ENCODE measurements at places on chromosomes 1 and 21.

GRCh38 chr1:182183606-182184005, 122.1 kb upstream of the ZNF648 start:
- DNase-seq: no peak

DNA sequence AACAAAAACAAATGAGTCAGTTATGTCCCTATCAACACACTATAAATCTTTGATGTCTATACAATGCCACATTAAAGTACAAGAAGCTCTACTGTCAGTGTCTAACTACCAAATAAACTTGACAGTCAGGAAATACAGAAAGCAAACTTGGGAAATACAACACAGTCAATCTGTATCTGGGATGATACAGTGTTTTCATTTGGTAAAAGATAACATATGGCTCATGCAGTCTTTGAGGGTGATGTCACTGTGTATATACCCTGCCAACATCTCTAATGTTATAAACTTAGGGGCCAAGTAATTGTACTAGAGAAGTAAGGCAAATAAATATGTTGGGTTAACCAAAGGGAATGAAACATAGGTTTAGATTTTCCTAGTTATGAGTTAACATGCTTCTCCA, 552.5 kb upstream of the ADAMTS5 start:
- DNase-seq: no peak

- DNase-seq: no peak
Observed at GRCh38 chr1:65209005-65209885, 61.2 kb downstream of the AK4 start.

DNA sequence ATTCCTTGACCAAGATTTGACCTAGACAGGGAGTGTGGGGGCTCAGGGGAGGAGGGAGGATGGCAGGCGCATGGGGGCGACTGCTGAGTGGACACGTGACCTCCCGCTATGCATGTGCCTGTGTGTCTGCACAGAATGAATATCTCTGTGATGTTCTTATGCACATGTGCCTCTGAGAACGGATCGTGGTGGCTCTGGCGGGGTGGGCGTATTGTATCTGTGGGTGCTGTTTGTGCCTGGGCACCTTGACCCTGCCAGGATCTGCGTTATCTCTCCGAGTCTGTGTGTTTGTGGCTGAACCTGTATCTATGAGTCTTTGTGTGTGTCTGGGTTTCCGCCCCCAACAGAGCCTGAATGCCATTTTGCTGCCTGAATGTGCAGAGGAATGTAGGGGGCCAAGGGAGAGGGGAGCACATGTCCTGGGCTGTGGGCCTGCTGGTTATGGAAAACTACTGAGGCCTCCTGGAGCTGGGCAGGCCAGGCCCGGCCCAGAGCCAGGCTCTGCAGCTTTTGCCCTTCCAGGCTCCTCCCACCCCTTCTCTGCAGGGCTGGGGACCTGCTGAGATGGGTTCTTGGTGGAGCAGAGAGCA, 102.5 kb downstream of the EBNA1BP2 start:
- DNase-seq: no peak

- DNase-seq: no peak
Observed at GRCh38 chr21:40011371-40011770, 144.1 kb downstream of the PCP4 start.

- DNase-seq: no peak
Observed at GRCh38 chr21:42991992-42992740, 17.8 kb downstream of the PKNOX1 start.

DNA sequence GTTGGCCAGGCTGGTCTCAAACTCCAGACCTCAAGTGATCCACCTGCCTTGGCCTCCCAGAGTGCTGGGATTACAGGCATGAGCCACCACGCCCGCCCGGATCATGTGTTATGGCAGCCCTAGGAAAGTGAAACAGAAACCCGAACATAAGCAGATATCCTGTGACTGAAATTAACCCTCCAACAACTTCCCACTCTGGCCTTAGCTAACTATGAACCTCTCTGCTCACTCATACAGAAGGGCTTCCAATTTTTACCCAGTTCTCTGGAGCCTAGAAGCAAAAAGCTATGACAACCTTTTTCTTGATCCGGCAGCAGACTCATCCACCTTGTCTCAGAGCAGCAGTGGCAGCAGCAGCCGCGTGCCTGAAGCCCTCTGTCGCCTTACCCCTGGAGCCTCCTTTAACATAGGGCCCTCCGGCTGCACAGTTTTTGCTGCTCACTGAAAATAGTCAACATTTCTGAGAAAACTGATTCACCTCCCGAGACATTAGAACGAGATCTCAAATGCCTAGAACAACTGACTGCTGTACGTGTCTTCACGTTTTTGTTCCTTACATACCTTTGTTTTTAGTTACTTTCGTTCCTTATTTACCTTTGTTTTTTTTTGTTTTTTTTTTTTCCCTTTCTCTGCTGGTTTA, 9.3 kb downstream of the CBR1 start:
- DNase-seq: peak; percentile 3

- no peak for DNase-seq
Observed at GRCh38 chr1:41794031-41794430, 124.7 kb downstream of the HIVEP3 start.

GRCh38 chr1:35762141-35762540, 7.6 kb downstream of the CLSPN start:
- DNase-seq: no peak

- no peak for DNase-seq
Observed at GRCh38 chr1:3283849-3284248, 170.6 kb upstream of the ARHGEF16 start.

GRCh38 chr1:114103992-114104391, 49.7 kb downstream of the SYT6 start:
- no peak for DNase-seq

Data from activated naive CD4-positive, alpha-beta T cell (primary cell).